Osteoblast (primary cell): ENCODE measurements at places on chromosomes 5 and 9. TPM values are rescaled to one million over a fixed set of nuclear protein-coding genes. Genes with fewer than 3 reads are reported as not detected.

DNA sequence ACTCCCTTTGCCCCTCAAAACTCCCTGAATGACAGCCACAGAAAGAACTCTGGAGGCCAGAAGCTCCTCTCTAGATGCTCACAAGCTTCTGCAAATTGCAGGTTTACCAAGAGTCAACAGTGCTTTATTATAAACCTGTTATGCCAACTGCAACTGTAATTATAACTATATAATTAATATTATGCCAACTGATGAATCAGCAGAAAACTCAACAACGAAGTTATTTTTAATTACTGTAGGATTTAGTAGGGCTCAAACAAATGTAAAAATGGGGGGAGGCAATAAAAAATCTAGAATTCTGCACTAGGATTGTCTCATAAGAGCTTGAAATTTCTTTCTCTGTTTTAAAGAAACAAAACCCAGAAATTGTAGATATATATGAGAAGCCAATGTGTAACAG is 37.0 kb upstream of the OR2K2 start:
- no peaks in the 10 kb centered on the region for H3K4me1 ChIP-seq
- peaks cover 84% of the 10 kb centered on the region for H3K36me3 ChIP-seq
- H3K4me3 ChIP-seq, result no peak overlapping the region
- H3K27me3 ChIP-seq, result no peaks in the 10 kb centered on the region
- no peak overlapping the region for H3K27ac ChIP-seq

GRCh38 chr5:133347039-133347438 is 265.3 kb downstream of the FSTL4 start:
- H3K27me3 ChIP-seq, result peaks cover 5% of the 10 kb centered on the region
- DNase-seq, result no peak
- H3K27ac ChIP-seq, result no peak overlapping the region
- H3K36me3 ChIP-seq, result no peaks in the 10 kb centered on the region

- peaks cover 13% of the 10 kb centered on the region for H3K27me3 ChIP-seq
- no peak for DNase-seq
- H3K27ac ChIP-seq, result no peak overlapping the region
- peak overlapping the region; percentile 49 for H3K4me3 ChIP-seq
- no peaks in the 10 kb centered on the region for H3K4me1 ChIP-seq
Measured at GRCh38 chr5:3596857-3597166, 1.2 kb downstream of the IRX1 start.

- peak overlapping the region; percentile 87 for H3K27ac ChIP-seq
- peaks cover 28% of the 10 kb centered on the region for H3K4me1 ChIP-seq
- no peaks in the 10 kb centered on the region for H3K27me3 ChIP-seq
- H3K4me3 ChIP-seq, result peak overlapping the region; percentile 29
Measured at GRCh38 chr9:128072144-128073021, 4.4 kb downstream of the SLC25A25 start.

GRCh38 chr5:51416149-51416548 is 32.9 kb downstream of the ISL1 start:
- no peak overlapping the region for H3K4me3 ChIP-seq
- H3K36me3 ChIP-seq, result no peaks in the 10 kb centered on the region
- no peak for DNase-seq
- no peaks in the 10 kb centered on the region for H3K4me1 ChIP-seq
- H3K27ac ChIP-seq, result no peak overlapping the region

- no peak overlapping the region for H3K4me3 ChIP-seq
- peaks cover 10% of the 10 kb centered on the region for H3K4me1 ChIP-seq
- H3K36me3 ChIP-seq, result peaks cover 4% of the 10 kb centered on the region
- H3K27me3 ChIP-seq, result no peaks in the 10 kb centered on the region
Measured at GRCh38 chr9:113903514-113904077, 27.5 kb downstream of the ZNF618 start.

- H3K27ac ChIP-seq, result peak overlapping the region; percentile 25
- no peaks in the 10 kb centered on the region for H3K27me3 ChIP-seq
- peaks cover 56% of the 10 kb centered on the region for H3K36me3 ChIP-seq
Measured at GRCh38 chr5:150556859-150557508, 49.1 kb downstream of the NDST1 start.

DNA sequence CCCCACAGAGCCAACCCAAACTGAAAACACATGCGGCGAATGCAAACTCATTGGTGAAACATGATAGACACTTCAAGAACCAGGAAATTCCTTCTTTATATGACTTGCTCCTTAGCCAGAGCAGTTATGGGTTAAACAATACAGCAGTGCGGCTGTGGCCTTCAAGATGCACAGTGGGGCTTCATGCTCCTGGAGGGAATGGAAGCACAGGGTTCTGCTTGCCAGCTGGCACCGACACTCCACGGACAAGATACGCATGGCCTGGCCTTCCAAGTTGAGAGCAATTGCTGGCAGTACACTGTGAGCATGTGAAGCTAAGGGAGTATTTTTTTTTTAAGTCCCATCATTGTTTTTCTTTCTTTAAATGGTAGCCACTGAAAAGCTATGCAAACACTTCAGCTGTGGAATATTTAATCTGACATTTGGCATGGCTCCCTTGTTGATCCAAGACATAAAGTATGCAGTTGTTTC is 451.6 kb upstream of the CD180 start:
- peak overlapping the region; percentile 37 for H3K27ac ChIP-seq
- H3K4me1 ChIP-seq, result peaks cover 21% of the 10 kb centered on the region
- H3K27me3 ChIP-seq, result no peaks in the 10 kb centered on the region
- H3K36me3 ChIP-seq, result no peaks in the 10 kb centered on the region
- peak overlapping the region; percentile 53 for H3K4me3 ChIP-seq

DNA sequence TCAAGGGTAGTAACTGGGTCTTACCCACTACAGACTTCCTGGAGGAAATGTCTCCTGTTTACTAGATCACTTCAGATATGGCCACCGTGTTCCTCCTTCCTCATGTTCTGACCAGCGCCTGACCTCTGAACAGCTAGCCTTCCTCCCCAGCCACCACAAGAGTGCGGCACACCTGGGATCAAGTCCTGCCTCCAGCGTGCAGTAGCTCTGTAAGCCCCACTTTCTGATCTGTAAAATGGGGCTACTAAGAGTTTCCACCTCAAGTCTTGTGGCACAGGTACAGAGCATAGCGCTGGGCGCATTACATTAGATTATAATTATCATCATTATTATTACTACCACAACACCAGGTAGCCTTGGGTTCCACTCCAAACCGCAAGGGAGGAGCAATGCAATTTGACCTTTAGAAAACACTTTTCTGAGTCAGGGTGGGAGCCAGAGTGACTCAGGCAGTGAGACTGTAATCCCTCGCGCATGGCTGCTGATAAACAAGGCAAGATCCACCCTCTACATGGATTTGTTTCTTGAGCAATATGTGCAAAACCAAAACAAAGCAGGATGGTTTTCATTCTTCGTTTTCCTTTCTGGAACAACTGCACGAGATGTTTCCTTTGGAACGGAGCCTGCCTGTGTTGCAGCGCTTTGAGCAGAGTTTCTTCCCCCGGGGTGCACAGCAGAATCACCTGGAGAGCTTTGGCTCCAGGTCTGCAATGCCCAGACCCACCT is 65.0 kb upstream of the ANGPTL2 start:
- peak overlapping the region; percentile 96 for H3K27ac ChIP-seq
- peak; percentile 98 for DNase-seq

GRCh38 chr5:168947212-168947868 is 353.6 kb downstream of the SLIT3 start:
- peak overlapping the region; percentile 16 for H3K4me3 ChIP-seq
- H3K27ac ChIP-seq, result no peak overlapping the region
- no peaks in the 10 kb centered on the region for H3K27me3 ChIP-seq
- no peaks in the 10 kb centered on the region for H3K36me3 ChIP-seq

- H3K27ac ChIP-seq, result no peak overlapping the region
- no peak for DNase-seq
- H3K4me1 ChIP-seq, result no peaks in the 10 kb centered on the region
- no peak overlapping the region for H3K4me3 ChIP-seq
- peaks cover 4% of the 10 kb centered on the region for H3K27me3 ChIP-seq
Measured at GRCh38 chr9:130352081-130352480, 86.5 kb downstream of the HMCN2 start.

- H3K27ac ChIP-seq, result no peak overlapping the region
- H3K4me1 ChIP-seq, result peaks cover 5% of the 10 kb centered on the region
- DNase-seq, result no peak
- no peak overlapping the region for H3K4me3 ChIP-seq
Measured at GRCh38 chr9:83628540-83628939, 5.6 kb downstream of the IDNK start.

- H3K4me3 ChIP-seq, result no peak overlapping the region
- peaks cover 52% of the 10 kb centered on the region for H3K36me3 ChIP-seq
- peaks cover 34% of the 10 kb centered on the region for H3K4me1 ChIP-seq
- DNase-seq, result peak; percentile 62
Measured at GRCh38 chr9:127495884-127496555, 44.7 kb downstream of the LRSAM1 start.

- DNase-seq, result peak; percentile 80
- peaks cover 36% of the 10 kb centered on the region for H3K36me3 ChIP-seq
- no peaks in the 10 kb centered on the region for H3K27me3 ChIP-seq
- H3K4me1 ChIP-seq, result peaks cover 30% of the 10 kb centered on the region
- peak overlapping the region; percentile 93 for H3K4me3 ChIP-seq
- H3K27ac ChIP-seq, result peak overlapping the region; percentile 90
Measured at GRCh38 chr5:115543365-115544042, 1.1 kb downstream of the FEM1C start.

DNA sequence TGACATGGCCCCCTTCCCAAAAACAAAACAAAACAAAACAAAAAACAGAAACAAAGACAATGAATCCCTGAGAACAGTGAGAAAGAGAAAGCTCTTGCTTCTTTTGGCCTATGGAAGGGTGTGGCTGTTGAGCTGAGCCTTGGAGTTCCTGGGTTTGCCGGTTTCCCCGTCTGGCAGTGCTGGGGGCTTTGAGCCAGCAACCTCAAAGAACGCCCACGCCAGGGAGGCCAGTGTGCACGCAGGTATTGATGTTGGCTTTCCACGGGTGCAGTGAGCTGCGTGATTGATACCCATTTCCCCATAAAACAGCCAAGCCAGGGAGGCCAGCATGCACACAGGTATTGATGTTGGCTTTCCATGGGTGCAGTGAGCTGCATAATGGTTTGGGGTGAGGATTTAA is 8.3 kb upstream of the LCN1 start:
- no peak overlapping the region for H3K4me3 ChIP-seq
- no peak overlapping the region for H3K27ac ChIP-seq
- H3K36me3 ChIP-seq, result no peaks in the 10 kb centered on the region
- H3K27me3 ChIP-seq, result no peaks in the 10 kb centered on the region

GRCh38 chr9:8259028-8259427 is 459.4 kb upstream of the DMAC1 start:
- no peak overlapping the region for H3K27ac ChIP-seq
- H3K36me3 ChIP-seq, result no peaks in the 10 kb centered on the region
- DNase-seq, result no peak
- peaks cover 3% of the 10 kb centered on the region for H3K4me1 ChIP-seq
- H3K4me3 ChIP-seq, result no peak overlapping the region

DNA sequence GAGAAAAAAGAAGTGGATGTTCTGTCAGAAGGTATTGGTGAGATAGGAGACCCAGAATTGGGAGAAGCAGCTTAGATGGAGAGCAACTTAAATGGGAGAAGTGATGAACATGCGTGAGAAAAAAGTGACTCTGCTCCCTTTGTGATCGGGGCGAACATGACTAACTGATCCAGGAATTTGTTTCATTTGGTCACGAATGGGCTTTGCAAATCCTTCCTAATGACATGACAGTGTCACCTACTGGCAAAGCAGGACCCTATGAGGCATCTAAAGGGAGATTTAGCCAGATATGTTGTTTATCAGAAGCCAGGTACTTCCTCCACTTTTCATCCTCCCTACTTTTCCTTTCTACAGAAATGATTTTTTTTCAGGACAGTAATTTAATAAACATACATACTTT is 787.4 kb upstream of the RGMB start:
- H3K27me3 ChIP-seq, result no peaks in the 10 kb centered on the region
- H3K4me1 ChIP-seq, result peaks cover 9% of the 10 kb centered on the region
- H3K27ac ChIP-seq, result peak overlapping the region; percentile 59
- peak overlapping the region; percentile 13 for H3K4me3 ChIP-seq
- no peaks in the 10 kb centered on the region for H3K36me3 ChIP-seq
- peak; percentile 78 for DNase-seq

- H3K4me3 ChIP-seq, result no peak overlapping the region
- no peaks in the 10 kb centered on the region for H3K27me3 ChIP-seq
Measured at GRCh38 chr5:5755888-5756287, 333.4 kb downstream of the ICE1 start.

- H3K27ac ChIP-seq, result no peak overlapping the region
- H3K4me1 ChIP-seq, result no peaks in the 10 kb centered on the region
- DNase-seq, result no peak
- no peak overlapping the region for H3K4me3 ChIP-seq
Measured at GRCh38 chr5:6885581-6885980, 172.3 kb downstream of the TENT4A start.

DNA sequence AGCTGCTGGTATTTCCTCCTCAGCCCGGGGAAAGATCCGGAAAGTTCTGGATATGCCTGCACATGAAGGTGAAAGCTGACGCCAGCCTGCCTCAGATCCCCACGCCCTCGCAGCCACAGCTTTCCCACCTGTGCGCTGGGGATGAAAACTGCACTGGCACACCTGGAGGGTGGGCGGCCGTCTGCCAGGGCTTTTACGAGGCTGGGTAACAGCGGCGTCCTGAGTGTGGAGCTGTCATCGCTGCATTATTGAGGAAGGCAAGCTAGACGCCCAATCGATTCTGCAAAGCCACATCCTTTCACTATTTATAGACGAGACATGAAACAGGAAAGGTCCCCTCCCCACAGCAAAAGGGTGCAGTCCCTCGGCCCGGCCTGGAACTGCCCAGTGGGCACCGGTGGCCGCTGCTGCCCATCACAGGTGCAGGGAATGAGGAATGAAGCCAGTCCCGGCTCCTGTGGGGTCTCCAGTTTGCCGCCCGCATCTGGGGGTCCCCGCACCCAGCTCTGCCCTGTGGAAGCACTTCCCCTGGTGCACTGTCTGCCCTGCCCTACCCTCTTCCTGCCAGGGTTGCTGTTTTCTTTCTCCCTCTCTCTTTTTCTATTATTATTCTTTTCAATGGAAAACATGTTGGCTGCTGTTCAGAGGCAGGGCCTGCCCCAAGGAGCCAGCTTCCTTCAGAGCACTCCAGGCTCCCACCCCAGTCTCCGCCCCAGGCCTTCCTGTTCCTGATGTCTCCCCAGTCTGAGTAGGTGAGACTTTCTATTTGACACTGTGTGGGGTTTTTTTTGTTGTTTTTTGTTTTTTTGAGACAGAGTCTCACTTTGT is 7.0 kb downstream of the NOTCH1 start:
- DNase-seq, result no peak
- peak overlapping the region; percentile 36 for H3K27ac ChIP-seq
- H3K4me3 ChIP-seq, result no peak overlapping the region
- H3K4me1 ChIP-seq, result peaks cover 15% of the 10 kb centered on the region
- no peaks in the 10 kb centered on the region for H3K27me3 ChIP-seq

DNA sequence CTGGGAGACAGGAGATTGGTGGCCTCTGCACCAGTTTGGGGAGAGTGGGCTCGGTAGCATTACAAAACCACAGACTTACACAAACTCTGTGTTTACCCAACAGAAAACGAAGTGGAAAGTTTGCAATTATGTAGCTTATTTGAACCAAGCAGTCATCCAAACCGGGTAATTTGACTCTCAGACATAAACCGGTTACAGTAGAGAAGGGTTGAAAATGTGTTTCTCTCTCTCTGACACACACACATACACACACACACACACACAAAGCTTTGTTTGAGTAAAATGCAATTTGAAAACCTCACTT is 97.1 kb upstream of the ZNF608 start:
- no peaks in the 10 kb centered on the region for H3K36me3 ChIP-seq
- H3K27ac ChIP-seq, result no peak overlapping the region
- DNase-seq, result peak; percentile 14
- no peak overlapping the region for H3K4me3 ChIP-seq
- H3K4me1 ChIP-seq, result no peaks in the 10 kb centered on the region
- H3K27me3 ChIP-seq, result no peaks in the 10 kb centered on the region

GRCh38 chr9:14417237-14417636 is 103.3 kb upstream of the NFIB start:
- peaks cover 12% of the 10 kb centered on the region for H3K4me1 ChIP-seq
- DNase-seq, result no peak
- peaks cover 76% of the 10 kb centered on the region for H3K27me3 ChIP-seq

TAF1L gene
- not detected in 2 replicates for total RNA-seq

PCDHGA8 gene
- total RNA-seq, result 3.5 and 3.6 TPM in 2 replicates

ADGRD2 gene
- total RNA-seq, result not detected in 2 replicates

DDX4 gene
- total RNA-seq, result under 0.01 TPM in 1 of 2 replicates, not detected in the other

PCDHGA5 gene
- total RNA-seq, result 2.5 and 2.7 TPM in 2 replicates

TNPO1 gene
- 243 and 256 TPM in 2 replicates for total RNA-seq

CRHBP gene
- total RNA-seq, result under 0.01 TPM in 1 of 2 replicates, not detected in the other

HRCT1 gene
- total RNA-seq, result 1.8 and 5.1 TPM in 2 replicates
